Effector CD8-positive, alpha-beta T cell (primary cell): ENCODE measurements at places on chromosomes 6 and 20.

DNA sequence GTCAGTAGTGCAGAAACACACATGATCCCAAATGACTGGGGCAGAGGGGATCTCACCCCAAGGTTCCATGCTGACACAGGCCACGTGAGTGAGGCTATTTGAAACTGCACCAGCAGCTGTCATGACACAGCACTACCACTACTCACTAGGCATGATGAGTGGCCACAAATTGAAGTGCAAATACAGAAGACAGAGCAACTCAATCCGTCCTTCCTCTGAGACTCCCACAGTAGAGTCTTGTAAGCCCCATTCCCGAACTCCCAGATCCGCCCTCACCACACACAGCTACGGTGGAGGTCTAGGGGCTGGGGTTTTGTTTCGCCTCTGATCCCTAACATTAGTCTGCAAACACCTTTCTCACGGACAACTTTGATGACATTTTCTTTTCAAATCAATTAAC lies 113.3 kb upstream of the NUP153 start:
- DNase-seq = no peak

DNA sequence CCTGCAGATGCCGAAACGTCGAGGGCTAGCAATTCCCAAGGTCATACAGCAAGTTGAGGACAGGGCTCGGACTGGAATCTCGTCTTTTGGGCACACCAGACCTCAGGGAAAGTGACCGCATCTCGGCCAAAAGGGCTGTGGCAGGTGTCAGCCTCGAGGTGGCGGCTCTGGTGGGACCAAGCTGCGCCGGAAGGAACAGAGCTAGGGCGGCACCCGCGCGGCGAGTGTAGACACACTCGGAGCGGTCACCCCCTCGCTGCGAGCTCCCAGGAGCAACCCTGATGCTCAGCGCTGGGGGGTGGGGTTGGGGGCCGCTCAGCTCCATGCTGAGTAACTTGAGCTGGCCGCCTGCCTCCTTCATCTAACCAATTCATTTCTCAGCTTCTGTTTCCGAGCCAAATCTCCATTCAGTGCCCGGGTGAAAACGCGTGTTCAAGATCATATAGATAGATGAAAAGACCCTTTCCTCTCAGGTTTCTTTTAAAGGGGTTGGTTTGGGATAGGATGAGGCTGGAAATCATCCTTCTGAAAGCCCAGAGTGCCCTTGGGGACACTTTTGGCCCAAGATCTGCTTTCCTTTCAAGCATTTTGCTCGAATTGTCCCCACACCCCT lies 2.2 kb upstream of the TUBB2B start:
- DNase-seq = no peak

DNA sequence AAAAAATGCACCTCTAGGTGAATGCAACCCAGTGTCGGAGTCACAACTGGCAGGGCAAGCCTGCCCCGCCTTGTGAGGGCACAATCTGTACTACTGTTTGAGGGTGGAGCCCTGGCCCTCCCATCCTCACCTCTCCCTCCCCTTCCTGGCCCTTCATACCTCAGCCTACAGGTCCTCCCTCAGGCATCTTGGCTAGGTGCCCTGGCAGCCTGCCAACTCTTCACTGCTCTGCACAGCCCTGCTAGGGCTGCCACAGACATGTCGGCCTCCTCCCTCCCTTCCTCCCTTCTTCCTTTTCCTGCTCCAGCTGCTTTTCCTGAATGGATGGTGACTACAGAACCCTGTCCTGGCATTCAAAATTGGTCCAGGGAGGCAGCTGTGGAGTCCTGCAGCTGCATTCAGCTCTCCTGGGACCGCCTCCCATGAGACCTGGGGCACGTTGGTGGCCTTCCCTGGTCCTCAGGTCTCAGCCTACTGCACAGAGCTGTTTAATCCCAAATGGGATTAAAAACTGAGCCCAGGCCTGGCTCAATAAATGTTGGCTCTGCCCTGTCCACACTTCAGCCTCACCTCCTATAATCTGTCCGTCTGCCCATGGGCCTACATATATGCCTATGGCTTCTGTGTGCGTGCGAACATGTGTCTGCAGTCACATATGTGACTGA lies 52.7 kb downstream of the CDH22 start:
- DNase-seq = no peak

GRCh38 chr20:40503119-40503518 lies 185.9 kb downstream of the MAFB start:
- no peak for DNase-seq
